ENCODE measurements at places on chromosomes 11 and 22. TPM values are rescaled to one million over a fixed set of nuclear protein-coding genes. Genes with fewer than 3 reads are reported as not detected.

Gene UFD1
- 51.1 TPM for polyA plus RNA-seq

Gene SLC5A4
- 2.6 TPM for polyA plus RNA-seq

DNA sequence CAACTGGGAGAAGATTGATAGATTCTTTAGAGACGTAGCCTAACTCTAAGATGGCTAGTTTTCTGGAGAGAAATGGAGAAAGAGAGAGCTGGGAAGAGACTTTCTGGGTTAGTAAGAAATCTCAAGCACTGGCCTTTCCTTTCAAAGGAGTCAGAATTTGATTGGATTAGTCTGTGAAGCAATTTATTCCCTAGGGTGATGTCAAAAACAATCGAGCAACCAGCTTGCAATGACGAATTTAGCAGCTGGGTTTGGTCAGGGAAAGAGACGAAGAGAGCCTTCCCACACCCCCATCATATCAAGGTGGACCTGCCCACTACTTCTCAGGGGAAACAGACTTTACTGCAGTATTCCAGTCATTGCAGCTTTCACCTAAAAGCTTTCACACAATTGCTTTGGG is 10.8 kb downstream of the KRTAP5-6 start:
- H3K27ac ChIP-seq = no peak overlapping the region
- no peaks in the 10 kb centered on the region for H3K4me1 ChIP-seq
- H3K27me3 ChIP-seq = peaks cover 16% of the 10 kb centered on the region
- H3K4me3 ChIP-seq = no peak overlapping the region
- H3K36me3 ChIP-seq = no peaks in the 10 kb centered on the region

GRCh38 chr11:100630898-100631297 is 56.2 kb upstream of the ARHGAP42 start:
- no peaks in the 10 kb centered on the region for H3K36me3 ChIP-seq
- peak; percentile 51 for DNase-seq
- H3K4me1 ChIP-seq = peaks cover 9% of the 10 kb centered on the region
- no peak overlapping the region for H3K4me3 ChIP-seq

DNA sequence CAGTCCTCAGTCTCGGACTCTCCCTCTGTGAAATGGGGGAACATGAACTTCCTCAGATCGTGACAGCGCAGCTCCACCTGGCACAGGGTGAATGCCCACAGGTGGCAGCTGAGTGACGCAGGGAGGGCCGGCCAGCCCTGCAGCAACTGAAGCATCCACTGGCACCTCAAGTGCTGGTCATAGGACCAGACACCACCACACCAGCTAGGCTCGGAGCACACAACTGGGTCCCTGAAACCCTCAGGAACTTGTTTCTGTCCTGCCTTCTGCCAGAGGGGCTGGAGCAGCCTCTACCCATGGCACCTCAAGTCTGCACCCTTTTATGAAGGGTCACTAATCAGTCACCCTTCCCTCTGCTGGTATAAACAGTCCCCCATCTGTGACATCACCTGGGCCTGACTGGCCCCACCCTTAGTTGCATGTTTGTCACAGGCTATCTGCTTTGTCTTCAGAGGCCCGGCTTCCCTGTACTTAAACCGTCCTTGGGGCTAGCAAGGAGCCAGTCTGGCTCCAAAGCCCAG is 7.4 kb upstream of the CDC42BPG start:
- no peak for DNase-seq
- peaks cover 72% of the 10 kb centered on the region for H3K4me1 ChIP-seq
- no peak overlapping the region for H3K4me3 ChIP-seq
- H3K36me3 ChIP-seq = peaks cover 47% of the 10 kb centered on the region

GRCh38 chr11:111637885-111638284 is 35.6 kb downstream of the SIK2 start:
- H3K4me1 ChIP-seq = peaks cover 13% of the 10 kb centered on the region
- no peaks in the 10 kb centered on the region for H3K27me3 ChIP-seq
- no peak overlapping the region for H3K4me3 ChIP-seq
- no peak overlapping the region for H3K27ac ChIP-seq

GRCh38 chr11:36509201-36509639 is 852 bp downstream of the TRAF6 start:
- peak overlapping the region; percentile 95 for H3K27ac ChIP-seq
- H3K36me3 ChIP-seq = peaks cover 3% of the 10 kb centered on the region
- H3K27me3 ChIP-seq = no peaks in the 10 kb centered on the region
- H3K4me3 ChIP-seq = peak overlapping the region; percentile 97
- no peak for DNase-seq

GRCh38 chr11:936199-936598 is 10.5 kb downstream of the AP2A2 start:
- H3K27me3 ChIP-seq = no peaks in the 10 kb centered on the region
- peak; percentile 75 for DNase-seq
- H3K36me3 ChIP-seq = no peaks in the 10 kb centered on the region
- no peak overlapping the region for H3K4me3 ChIP-seq

Gene IFITM10
- polyA plus RNA-seq = 0.67 TPM

GRCh38 chr11:66891851-66892660 is 35.2 kb downstream of the LRFN4 start:
- DNase-seq = no peak
- no peaks in the 10 kb centered on the region for H3K4me1 ChIP-seq
- no peak overlapping the region for H3K4me3 ChIP-seq
- H3K27me3 ChIP-seq = no peaks in the 10 kb centered on the region

Gene FAT3
- polyA plus RNA-seq = 0.73 TPM

Gene TOLLIP
- 48.3 TPM for polyA plus RNA-seq

- DNase-seq = no peak
- no peaks in the 10 kb centered on the region for H3K4me1 ChIP-seq
- no peaks in the 10 kb centered on the region for H3K27me3 ChIP-seq
- no peak overlapping the region for H3K27ac ChIP-seq
- H3K4me3 ChIP-seq = no peak overlapping the region
Observed at GRCh38 chr11:124346311-124346955, 26.4 kb upstream of the OR8D2 start.

Gene PKDREJ
- 0.69 TPM for polyA plus RNA-seq

Gene LTO1
- polyA plus RNA-seq = 24.1 TPM

GRCh38 chr11:44634401-44635281 is 69.2 kb downstream of the CD82 start:
- H3K36me3 ChIP-seq = no peaks in the 10 kb centered on the region
- peak; percentile 78 for DNase-seq
- H3K4me3 ChIP-seq = no peak overlapping the region
- H3K27me3 ChIP-seq = no peaks in the 10 kb centered on the region
- H3K27ac ChIP-seq = no peak overlapping the region
- H3K4me1 ChIP-seq = peaks cover 23% of the 10 kb centered on the region

Gene EHF
- 14.7 TPM for polyA plus RNA-seq

- peaks cover 30% of the 10 kb centered on the region for H3K4me1 ChIP-seq
- no peaks in the 10 kb centered on the region for H3K36me3 ChIP-seq
- peaks cover 2% of the 10 kb centered on the region for H3K27me3 ChIP-seq
Observed at GRCh38 chr11:10935015-10935559, 77.2 kb upstream of the ZBED5 start.

Gene KMT2A
- 34.8 TPM for polyA plus RNA-seq

Gene SLC1A2
- polyA plus RNA-seq = 0.49 TPM

Gene RCOR2
- polyA plus RNA-seq = 6.3 TPM

Gene WNT11
- polyA plus RNA-seq = 14.4 TPM

Gene APOL3
- 13.1 TPM for polyA plus RNA-seq

Gene KRTAP5-1
- 3.0 TPM for polyA plus RNA-seq

DNA sequence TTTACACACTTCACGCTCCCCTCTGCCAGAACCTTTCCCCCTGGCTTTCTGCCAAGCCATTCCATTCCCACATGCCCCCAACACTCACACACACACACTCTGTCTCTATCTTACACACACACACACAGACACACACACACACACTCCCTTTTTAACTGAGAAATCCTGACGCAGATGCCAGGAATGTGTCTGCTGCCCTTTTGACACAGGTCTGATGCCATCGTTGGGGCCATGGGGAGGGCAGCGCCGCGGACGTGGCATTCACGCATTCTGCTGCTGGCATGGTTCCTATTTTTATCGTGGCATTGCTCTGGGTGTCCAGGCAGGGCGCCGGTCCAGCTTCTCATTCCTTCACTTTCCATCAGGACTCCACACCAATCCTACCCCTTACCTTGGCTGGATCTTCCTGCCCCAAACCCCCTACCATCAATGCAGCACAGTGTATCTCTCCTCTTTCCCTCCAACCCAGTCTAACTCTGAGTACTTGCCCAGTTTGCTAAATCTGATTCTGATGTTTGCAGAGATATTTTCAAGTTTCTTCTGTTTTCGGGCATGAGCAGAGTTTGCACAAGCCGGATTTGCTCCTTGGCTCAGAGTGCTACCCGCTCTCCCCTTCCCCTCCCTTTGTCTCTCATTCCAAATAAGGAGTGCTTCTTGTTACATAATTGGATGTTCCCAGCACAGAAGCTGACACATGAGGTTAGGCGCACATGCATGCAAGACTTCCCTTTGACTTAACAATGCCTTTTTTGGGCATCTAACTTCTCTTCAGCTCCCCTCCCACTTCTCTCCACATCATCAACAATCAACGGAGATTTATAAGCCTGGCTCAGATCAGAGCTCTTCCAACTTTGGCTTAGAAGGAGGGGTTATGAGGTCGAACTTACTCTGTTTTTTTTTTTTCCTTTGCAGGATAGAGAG is 18.8 kb downstream of the SNX19 start:
- peaks cover 90% of the 10 kb centered on the region for H3K36me3 ChIP-seq
- peaks cover 2% of the 10 kb centered on the region for H3K4me1 ChIP-seq

DNA sequence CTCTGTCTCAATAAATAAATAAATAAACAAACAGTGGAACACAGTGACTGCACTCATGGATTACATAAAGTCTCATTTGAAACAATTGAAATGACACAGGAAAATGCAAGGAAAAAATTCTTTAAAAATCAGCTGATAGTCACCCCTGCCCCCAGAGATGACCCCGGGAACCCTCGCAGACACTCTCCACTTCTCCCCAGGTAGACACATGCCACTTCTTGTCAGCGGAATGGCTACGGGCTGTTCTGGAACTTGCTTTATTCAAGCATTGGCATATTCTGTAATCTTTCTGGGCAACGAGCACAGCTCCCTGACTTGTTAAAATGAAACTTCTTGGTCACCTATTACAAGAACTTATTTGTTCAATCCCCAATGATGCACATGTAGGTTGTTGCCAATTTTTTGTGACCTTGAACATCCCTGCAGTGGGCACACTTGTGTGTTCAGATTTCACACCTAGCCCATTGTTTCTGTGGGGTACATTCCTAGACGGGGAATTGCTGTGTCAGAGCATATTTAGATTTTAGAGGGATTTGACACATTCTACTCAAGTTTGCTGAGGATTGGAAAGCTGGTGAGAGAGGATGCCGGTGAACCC is 32.8 kb downstream of the MYEOV start:
- no peak overlapping the region for H3K4me3 ChIP-seq
- H3K36me3 ChIP-seq = no peaks in the 10 kb centered on the region
- no peaks in the 10 kb centered on the region for H3K4me1 ChIP-seq
- no peak for DNase-seq
- no peaks in the 10 kb centered on the region for H3K27me3 ChIP-seq

GRCh38 chr11:96391698-96392307 is 2.0 kb downstream of the JRKL start:
- H3K4me3 ChIP-seq = no peak overlapping the region
- DNase-seq = no peak
- peaks cover 6% of the 10 kb centered on the region for H3K4me1 ChIP-seq
- no peak overlapping the region for H3K27ac ChIP-seq
- no peaks in the 10 kb centered on the region for H3K36me3 ChIP-seq

- no peak overlapping the region for H3K4me3 ChIP-seq
- DNase-seq = no peak
- H3K4me1 ChIP-seq = peaks cover 22% of the 10 kb centered on the region
Observed at GRCh38 chr11:30487200-30487898, 98.8 kb downstream of the MPPED2 start.

Gene MMP27
- 0.24 TPM for polyA plus RNA-seq

DNA sequence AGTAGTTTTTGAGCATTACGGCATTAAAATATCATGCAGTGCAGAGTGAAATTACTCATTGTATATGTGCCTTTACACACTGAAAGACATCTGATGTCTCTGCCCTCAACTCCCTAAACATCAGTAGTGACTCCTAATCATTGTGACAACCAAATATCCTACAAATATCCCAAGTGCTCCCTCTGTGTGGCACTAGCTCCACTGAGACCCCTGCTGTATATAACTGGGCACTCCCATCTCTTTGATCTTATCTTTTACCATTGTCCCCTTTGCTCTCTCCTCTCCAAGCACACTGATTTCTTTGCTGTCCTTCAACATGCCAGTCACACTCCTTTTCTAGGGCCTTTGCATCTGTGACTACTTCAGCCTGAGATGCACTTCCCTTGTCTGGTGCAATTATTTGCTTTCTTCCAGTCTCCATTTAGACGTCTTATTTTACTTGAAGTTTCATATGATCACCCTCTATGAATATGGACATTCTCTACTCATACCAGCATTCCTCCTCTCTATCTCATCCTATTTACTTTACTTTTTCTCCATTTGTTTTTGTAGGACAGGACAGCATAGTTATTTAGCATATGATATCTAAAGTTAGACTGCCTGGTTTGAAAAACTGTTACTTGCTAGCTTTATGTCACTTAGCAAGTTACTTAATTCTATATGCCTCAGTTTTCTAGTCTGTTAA is 2.4 kb downstream of the SLC5A12 start:
- peak overlapping the region; percentile 59 for H3K4me3 ChIP-seq
- peak overlapping the region; percentile 93 for H3K27ac ChIP-seq
- H3K27me3 ChIP-seq = no peaks in the 10 kb centered on the region
- no peaks in the 10 kb centered on the region for H3K36me3 ChIP-seq

- H3K27me3 ChIP-seq = no peaks in the 10 kb centered on the region
- H3K27ac ChIP-seq = no peak overlapping the region
- no peak overlapping the region for H3K4me3 ChIP-seq
- no peaks in the 10 kb centered on the region for H3K36me3 ChIP-seq
Observed at GRCh38 chr11:121437018-121437685, 15.0 kb upstream of the SORL1 start.

Gene SREBF2
- 73.5 TPM for polyA plus RNA-seq

Gene ANO9
- polyA plus RNA-seq = 169 TPM

GRCh38 chr11:77409046-77409445 is 64.8 kb downstream of the PAK1 start:
- no peak overlapping the region for H3K4me3 ChIP-seq
- no peaks in the 10 kb centered on the region for H3K36me3 ChIP-seq
- H3K27me3 ChIP-seq = no peaks in the 10 kb centered on the region
- H3K4me1 ChIP-seq = peaks cover 25% of the 10 kb centered on the region

- no peak overlapping the region for H3K27ac ChIP-seq
- no peaks in the 10 kb centered on the region for H3K27me3 ChIP-seq
- no peak overlapping the region for H3K4me3 ChIP-seq
Observed at GRCh38 chr11:119673759-119674336, 55.2 kb downstream of the NECTIN1 start.

GRCh38 chr11:75631086-75631730 is 37.6 kb downstream of the MAP6 start:
- H3K4me1 ChIP-seq = peaks cover 32% of the 10 kb centered on the region
- H3K4me3 ChIP-seq = no peak overlapping the region
- no peak for DNase-seq
- H3K27me3 ChIP-seq = no peaks in the 10 kb centered on the region
- no peak overlapping the region for H3K27ac ChIP-seq

Gene NCF4
- polyA plus RNA-seq = 9.2 TPM

Gene PGM2L1
- polyA plus RNA-seq = 6.7 TPM
